Osteoblast (primary cell): ENCODE measurements at places on chromosomes 5 and 9. TPM values are rescaled to one million over a fixed set of nuclear protein-coding genes. Genes with fewer than 3 reads are reported as not detected.
A peak's percentile ranks its signal among the peaks of the same experiment; 100 is the strongest.

TOR1B gene
- 27.5 and 31.5 TPM in 2 replicates for total RNA-seq

SLC36A2 gene
- not detected in 2 replicates for total RNA-seq

SPATA24 gene
- 2.9 and 3.6 TPM in 2 replicates for total RNA-seq

GRCh38 chr5:137078171-137078665, 420.9 kb downstream of the SPOCK1 start:
- no peak for DNase-seq

DNA sequence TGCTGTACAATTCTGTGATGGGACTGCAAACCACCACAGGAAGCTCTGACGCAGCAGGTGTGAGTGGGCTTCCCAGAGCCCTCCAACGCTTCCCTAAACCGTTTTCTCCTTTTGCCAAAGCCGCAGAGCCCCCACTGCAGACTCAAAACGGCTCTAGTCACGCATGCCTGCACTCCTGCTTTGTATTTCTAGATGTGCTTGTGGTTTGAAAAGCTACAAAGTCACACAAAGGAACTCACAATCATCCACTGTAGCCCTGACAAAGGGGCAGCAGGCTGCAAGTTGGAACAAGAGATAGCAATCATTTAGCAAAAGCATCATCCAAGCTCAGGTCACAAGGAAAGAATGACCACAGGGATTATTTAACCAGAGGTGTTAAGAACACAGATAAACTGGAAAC, 79.3 kb downstream of the PTPN3 start:
- no peak for DNase-seq

DNA sequence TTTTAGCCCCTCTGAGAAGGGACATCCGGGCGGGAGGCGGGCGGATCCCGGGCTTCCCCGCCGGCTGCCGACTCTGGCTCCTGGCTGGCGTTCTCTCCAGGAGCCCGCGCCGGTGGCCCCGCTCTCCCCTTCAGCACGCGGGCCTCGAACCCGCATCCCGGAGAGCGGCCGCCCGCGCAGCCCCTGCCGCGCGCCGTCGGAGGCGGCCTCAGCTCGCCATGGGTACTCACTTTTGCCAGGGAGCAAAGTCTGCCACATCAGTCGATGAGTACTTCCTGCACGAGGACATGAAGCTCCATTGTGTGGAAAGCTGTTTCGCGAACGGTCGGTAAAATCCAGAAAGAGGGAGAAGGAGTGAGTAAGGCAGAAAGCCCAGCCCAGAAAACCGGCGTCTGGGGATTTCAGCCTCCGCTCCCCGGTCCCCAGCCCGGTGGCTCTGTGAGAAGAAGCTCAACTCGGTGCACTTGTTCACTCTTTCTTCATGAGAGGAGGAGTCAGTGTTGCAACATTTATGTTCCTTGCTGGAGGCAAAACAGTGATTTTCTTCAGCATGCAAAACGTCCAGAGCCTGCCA, at the start of gene PRLR:
PRLR (minus strand) TSS at position 450 of the 574 bp plus-strand sequence. CDS start 140,867 bp downstream, outside the sequence.
- peak; percentile 79 for DNase-seq

GRCh38 chr9:113991714-113992113, 86.4 kb downstream of the AMBP start:
- peak; percentile 64 for DNase-seq

DNA sequence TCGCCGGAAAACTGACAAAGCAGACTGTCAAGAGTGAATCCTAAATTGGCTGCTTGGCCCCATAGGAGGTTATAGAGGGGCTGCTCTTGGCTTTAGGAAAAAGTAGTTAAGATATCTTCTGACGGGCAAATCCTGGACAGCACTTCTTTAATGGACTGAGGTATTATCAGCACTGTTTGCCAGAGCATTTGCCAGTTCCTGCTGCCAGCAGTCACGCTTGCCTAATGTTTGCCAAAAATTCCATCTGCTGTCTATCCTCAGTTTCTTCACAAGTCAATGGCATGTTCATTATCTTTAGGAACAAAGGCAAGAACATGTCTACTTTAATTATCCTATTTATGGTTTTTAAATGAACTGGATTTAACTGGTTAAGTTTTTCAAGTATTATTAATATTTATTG, 25.8 kb upstream of the SREK1 start:
- no peak for DNase-seq
